Uterine smooth muscle cell (primary cell): ENCODE measurements at places on chromosomes 7 and 10. TPM values are rescaled to one million over a fixed set of nuclear protein-coding genes. Genes with fewer than 3 reads are reported as not detected.

Gene FAM25A
- not detected in 2 replicates for total RNA-seq

Gene UFSP1
- total RNA-seq = 7.2 and 9.9 TPM in 2 replicates

Gene BAMBI
- total RNA-seq = 0.77 and 2.9 TPM in 2 replicates

Gene DGKB
- total RNA-seq = 8.1 and 10.8 TPM in 2 replicates

Gene ACHE
- 0.25 TPM in 1 of 2 replicates, not detected in the other for total RNA-seq

Gene NAT16
- under 0.01 and 0.33 TPM in 2 replicates for total RNA-seq

Gene AIMP2
- 47.4 and 49.9 TPM in 2 replicates for total RNA-seq

Gene IDI2
- total RNA-seq = not detected in 2 replicates

Gene ZEB1
- 187 and 252 TPM in 2 replicates for total RNA-seq

Gene IRF5
- total RNA-seq = 0.11 and 0.37 TPM in 2 replicates

Gene OIT3
- total RNA-seq = under 0.01 TPM in 1 of 2 replicates, not detected in the other

Gene C1QL3
- total RNA-seq = not detected in 2 replicates

Gene WNT8B
- not detected in 2 replicates for total RNA-seq

Gene GPNMB
- total RNA-seq = 145 and 280 TPM in 2 replicates

Gene RARRES2
- 3.3 and 27.1 TPM in 2 replicates for total RNA-seq

Gene BBIP1
- total RNA-seq = 28.5 and 28.9 TPM in 2 replicates

Gene POM121
- total RNA-seq = 5.9 and 6.0 TPM in 2 replicates

Gene FKBP9
- 215 and 335 TPM in 2 replicates for total RNA-seq

Gene SPDYE16
- 0.12 TPM in 1 of 2 replicates, not detected in the other for total RNA-seq

Gene NME8
- total RNA-seq = not detected in 2 replicates

Gene JAKMIP3
- 0.11 and 0.25 TPM in 2 replicates for total RNA-seq

Gene HOXA7
- total RNA-seq = 0.77 and 1.9 TPM in 2 replicates
